Tibial artery (tissue), 4 donors: ENCODE measurements at places on chromosomes 6 and 20.

DNA sequence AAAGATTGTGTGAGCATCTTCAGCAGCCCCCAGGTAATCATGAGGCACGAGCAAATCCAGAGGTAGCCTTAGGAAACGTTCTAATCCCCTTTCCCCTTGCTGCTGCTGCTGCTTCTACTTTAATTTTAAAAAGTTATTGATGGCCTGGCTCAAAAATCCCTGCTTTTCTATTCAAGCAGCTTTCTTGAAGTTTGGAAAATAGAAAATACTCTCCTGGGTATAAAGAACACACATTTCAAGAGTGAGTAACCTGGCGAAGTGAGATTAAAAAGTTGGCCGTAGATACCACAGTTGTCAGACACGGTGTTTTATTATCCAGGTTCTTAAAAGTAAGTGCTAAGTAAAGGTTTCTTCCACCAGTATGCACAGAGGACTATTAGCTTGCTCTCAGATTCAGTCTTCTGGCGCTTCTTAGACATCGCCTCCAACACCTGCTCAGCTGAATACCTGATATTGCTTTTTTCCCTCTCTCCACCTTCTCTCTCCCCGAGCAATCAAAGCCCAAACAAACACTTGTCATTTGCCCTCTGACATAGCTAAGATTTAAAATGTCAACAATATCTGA, 150.7 kb downstream of the EDN3 start:
- DNase-seq = no peak

- DNase-seq = peak; percentile 43
Measured at GRCh38 chr20:42112161-42112560, 494.0 kb upstream of the CHD6 start.

GRCh38 chr6:14987490-14987889, 258.4 kb upstream of the JARID2 start:
- no peak for DNase-seq

- no peak for DNase-seq
Measured at GRCh38 chr20:22836877-22837276, 198.2 kb upstream of the SSTR4 start.

GRCh38 chr6:29673161-29673560, 7.8 kb downstream of the ZFP57 start:
- no peak for DNase-seq

GRCh38 chr6:35142588-35143569, 1.7 kb upstream of the TCP11 start:
- DNase-seq = no peak

- DNase-seq = no peak
Measured at GRCh38 chr6:117918454-117918853, 11.4 kb downstream of the SLC35F1 start.

- peak; percentile 27 for DNase-seq
Measured at GRCh38 chr20:3080939-3081388, 3.6 kb downstream of the AVP start.

- DNase-seq = no peak
Measured at GRCh38 chr6:63527658-63528514, 44.4 kb upstream of the LOC128125822 start.

- no peak for DNase-seq
Measured at GRCh38 chr6:89118931-89119330, 1.1 kb upstream of the SRSF12 start.

DNA sequence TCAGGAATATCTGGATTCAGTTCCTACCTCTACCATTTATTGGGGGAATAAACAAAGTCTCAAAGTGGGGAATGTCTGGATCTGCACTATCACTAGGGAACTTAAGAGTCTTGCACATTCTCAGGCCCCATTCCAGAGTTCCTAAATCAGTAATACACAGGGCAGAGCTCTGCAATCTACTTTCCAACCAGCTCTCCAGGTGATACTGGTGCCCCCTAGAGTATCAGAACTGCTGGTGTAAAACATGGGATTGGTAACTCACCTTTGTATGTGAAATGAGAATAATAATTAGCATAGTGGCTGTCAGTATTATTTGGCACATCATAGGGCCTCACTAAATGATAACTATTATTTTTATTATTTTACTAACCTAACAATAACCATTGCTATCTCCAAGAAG, 278.8 kb upstream of the IMPG1 start:
- DNase-seq = no peak

DNA sequence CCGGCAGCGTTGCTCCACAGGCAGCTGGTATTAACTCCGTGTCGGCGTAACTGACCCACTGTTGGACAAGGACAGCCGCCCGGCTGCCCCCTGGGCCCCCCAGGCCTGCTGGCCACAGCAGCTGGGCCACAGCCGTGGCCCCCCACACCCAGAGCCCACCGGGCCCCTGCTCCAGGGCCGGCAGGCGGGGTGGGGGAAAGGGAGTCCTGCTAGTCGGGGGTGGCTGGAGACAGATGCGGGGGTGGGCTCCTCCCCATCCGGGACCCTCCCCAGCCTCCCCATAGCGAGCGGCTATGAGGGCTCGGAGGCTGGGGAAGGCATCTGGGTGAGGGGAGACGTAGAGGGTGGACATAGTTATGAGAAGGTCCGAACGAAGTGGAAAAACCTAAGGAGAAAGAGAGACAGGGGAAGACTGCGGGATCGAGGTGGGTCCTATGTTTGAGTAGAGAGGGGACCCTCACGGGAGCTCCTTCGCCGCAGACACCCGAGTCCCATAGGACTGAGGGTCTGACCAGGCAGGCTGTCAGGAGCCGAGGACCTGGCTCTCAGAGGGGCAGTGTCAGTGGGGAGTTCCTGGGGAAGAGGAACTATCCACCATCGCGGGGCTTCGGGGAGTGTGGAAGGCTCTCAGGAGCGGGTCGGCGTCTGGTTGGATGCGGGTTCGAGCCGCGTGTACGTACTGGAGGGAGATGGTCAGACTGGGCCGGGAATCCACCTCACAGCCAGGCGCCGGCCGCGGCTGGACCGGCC, 511 bp downstream of the VARS1 start:
- no peak for DNase-seq

GRCh38 chr6:140475086-140475485, 1100.6 kb upstream of the CITED2 start:
- no peak for DNase-seq

GRCh38 chr6:118963003-118963402, 28.0 kb upstream of the MCM9 start:
- DNase-seq = no peak

DNA sequence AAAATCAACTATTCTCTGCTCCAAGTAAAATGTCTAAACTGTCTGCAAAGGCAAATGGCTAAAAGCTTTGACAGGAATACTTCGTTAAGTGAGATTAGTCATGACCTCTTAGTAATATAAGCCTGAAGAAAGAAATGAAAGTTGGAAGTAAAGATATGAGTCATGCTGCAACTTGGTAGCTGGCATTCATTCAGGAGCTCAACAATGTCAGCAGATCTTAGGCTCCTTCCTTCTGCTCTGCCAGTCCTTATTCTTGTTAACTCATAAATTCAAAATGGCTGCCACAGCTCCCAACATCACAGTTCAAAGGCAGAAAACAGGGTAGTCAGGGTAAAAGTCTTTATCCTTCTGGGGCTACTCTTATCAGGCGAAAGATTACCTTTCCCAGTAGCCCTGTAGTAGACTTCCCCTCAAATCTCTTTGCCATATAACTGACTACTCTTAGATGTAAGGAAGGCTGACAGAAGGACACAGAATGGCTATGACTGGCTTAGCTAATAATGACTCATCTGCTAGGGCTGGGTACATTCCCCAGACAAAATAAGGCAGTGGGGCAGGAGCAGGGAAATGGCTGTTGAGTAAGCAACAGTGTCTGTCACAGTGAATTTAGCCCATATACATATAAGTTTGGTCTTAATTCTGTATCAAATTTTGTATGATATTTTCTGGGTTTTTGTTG, 24.4 kb upstream of the C6orf62 start:
- DNase-seq = no peak

DNA sequence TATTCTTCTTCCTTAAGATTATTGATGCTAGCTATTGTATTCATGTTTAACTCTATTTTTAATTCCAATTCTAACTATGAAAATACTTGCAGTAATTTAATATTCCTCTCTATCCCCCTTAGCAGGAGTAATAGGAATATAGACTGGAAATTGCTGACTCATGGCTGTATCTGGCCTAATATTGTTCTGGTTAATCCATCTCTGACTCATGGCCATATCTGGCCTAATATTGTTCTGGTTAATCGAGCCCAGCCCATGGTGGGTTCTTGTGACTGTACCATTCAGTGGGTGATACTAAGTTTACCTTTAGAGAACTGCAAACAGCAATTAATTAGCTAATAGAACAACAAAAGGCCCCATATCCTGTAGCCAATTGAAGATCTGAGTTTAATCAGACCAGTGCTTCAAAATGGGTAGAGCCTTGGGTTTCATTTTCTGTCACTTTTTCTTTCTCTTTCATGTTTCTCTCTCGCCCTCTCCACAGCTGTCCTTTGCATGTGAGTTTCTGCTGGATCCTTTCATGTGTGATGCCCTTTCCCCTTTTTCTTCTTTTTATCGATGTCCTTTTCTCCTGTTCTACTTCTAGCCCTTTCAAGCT, 50.6 kb downstream of the SLC22A3 start:
- DNase-seq = no peak

DNA sequence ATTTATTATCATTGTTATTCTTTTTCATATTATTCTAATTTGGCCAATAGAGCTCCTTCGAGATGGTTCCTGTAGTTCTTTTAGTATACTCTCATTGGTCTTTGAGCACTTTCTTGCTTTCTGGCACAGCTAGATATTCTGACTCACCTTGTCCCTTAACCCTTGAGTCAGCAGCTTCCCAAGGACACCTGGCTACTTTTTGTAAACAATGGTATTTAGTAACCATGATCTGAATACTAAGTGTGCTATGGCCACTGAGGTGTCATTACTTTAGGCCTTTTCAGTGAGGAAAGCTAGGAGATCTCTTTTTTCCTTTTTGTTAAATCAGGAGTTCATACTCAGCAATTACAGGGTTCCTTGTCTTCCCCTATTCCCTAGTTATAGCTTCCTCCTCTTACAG, 126.5 kb upstream of the CITED2 start:
- DNase-seq = no peak

GRCh38 chr6:156824142-156824541, 47.0 kb downstream of the ARID1B start:
- DNase-seq = no peak
